ENCODE measurements at places on chromosomes 7 and 10.

- DNase-seq = no peak
These were observed 58.2 kb downstream of the ENTPD1 start for GRCh38 chr10:95814011-95814727.

- no peak for DNase-seq
These were observed 355.2 kb downstream of the TNS3 start for GRCh38 chr7:47226696-47227095.

DNA sequence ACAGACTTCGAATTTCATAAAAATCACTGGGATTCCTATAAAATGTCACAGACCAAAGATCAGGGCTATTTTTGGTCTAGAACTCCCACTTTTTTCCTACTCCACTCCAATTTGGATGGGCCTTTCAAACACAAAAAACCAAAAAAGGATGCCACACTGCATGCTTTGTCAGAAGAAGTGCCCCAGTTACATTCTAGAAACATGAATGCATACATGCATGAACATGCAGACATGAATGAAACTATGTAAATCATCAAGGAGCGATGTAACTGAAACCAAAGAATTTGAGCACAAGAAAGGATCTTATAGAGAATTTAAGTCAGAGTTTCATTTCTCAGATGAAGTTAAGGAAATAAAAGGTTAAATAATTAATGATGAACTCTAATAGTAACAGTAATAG is 31.8 kb upstream of the FAM133B start:
- DNase-seq = no peak

DNA sequence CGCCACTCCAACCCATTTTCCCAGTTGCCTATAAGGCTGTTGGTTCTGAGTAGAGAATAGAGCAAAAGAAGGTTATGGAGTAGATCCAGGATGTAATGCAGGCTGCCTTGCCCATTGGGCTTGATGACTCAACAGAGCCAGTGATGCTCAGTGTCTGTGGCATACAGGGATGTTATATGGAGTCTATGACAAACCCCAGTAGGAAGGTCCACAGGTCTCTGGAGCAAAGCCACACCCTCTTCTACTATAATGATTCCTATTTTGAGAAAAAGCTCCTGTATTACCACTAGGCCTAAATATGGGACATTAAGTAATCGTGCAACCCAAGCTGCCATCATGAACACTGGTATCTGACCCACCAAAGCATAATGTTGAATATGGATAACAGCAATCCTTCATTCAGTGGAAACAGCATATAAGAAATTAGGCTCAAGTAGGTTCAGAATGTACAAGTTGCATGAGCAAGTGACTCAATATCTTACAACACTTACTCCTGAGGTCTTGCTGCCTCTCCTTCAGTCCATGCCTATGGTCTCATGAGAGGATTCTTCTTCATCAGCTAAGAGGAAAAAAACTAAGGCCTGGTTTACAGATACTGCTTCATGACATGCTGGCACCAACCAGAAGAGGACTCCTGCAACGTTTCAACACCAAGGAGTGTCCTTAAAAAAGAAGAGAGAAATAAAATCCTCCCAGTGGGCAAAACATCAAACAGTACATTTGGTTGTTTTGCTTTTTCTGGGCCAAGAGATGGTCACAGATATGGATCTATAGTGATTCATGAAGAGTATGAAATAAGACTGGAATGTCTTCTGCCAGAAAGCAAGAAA is 14.8 kb upstream of the FHIP2A start:
- DNase-seq = no peak

DNA sequence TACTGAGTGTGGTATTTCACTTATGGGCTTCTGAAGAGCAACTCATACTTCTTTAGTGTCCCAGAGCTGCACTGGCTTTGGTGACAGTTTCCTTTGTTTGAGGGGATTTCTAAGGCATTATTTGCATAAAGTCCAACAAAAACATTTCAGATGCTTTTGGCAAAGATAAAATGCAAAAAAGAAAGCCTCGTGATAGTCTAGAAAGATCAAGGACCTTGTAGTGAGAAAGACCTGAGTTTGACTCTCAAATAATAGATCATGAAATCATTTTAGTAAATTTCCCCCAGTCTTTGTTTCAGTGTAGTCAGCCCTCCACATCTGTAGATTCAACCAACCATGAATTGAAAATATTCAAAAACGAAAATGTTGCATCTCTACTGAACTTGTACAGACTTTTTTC is 107.4 kb downstream of the EEPD1 start:
- no peak for DNase-seq

DNA sequence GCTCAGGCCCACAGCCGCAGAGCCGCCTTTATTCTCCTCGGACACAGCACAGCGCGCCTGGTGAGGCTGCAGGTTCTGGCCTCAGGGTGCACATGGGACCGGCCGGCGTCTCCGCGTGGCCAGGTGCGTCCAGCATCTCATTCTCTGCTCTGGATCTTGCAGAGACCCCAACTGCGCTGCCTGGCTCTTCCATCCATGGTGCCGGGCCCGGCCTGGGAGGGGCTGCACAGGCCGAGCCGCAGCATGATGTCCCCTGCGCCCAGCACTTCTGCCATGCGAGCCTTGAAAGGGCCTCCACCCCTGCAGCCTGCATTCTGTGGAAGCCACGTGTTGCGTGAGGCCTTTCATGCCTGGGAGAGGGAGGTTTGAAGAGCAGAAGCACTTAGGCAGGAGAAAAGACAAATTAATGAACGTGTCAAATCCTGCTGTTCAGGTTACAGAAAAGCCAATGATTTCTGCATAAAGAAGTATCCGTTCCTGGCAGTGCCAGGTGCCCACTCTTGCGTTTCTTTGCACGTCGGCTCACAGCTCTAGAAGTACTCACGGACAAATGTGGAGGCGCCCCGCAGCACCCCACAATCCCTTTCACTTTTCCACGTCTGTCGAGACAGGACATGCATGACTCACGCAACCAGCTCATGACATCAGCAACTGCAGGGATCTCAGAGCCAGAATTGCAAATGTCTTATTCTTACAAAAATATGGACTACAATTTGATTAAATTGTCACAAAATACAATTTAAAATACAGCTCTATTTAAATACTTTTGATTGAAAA is 571.4 kb downstream of the DNAJB6 start:
- DNase-seq = no peak

GRCh38 chr10:69223028-69223342 is 2.9 kb downstream of the HKDC1 start:
- no peak for DNase-seq

- no peak for DNase-seq
These were observed 9.0 kb downstream of the A1CF start for GRCh38 chr10:50876429-50876828.

- no peak for DNase-seq
These were observed 379.6 kb downstream of the ARL4A start for GRCh38 chr7:13067036-13067435.

GRCh38 chr10:131649617-131650016 is 251.2 kb upstream of the PPP2R2D start:
- DNase-seq = peak; percentile 56

DNA sequence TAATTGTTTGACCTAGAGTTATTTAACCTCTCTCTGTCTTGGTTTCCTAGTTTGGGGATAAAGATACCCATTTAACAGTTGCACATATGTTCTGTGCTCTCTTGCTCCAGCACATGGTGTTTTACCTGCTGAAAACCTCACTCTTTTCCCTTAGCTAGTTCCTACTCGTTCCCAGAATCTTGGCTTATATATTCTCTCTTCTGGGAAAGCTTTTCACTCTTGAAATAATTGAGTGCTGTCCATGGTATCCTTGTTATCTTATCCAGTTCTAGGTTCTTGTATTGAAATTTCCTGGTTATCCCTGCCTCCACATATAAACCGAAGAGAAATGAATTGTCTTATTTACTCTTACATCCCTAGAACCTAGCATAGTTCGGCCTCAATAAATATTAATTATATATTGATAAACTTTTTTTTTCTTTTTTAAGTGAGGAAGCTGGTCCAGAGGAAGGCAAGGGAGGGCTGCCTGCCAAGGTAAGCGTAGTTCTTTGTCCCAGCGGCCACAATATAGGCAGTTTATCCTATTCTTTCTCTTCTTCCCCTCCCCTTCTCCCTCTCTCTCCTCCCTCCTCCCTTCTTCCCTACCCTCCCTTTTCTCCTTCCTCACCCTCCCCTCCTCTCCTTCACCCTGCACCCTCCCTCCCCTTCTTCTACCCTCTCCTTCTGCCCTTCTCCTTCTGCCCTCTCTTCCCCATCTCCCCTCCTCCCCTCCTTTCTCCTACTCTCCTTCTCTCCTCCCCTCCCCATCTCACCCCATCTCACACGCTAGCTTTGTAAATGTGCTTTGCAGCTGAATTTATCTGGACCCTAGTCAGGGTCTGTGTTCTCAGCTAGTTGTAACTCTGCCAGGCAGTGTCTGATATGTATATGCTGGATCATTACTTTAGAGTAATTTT is 7.9 kb downstream of the WEE2 start:
- no peak for DNase-seq

DNA sequence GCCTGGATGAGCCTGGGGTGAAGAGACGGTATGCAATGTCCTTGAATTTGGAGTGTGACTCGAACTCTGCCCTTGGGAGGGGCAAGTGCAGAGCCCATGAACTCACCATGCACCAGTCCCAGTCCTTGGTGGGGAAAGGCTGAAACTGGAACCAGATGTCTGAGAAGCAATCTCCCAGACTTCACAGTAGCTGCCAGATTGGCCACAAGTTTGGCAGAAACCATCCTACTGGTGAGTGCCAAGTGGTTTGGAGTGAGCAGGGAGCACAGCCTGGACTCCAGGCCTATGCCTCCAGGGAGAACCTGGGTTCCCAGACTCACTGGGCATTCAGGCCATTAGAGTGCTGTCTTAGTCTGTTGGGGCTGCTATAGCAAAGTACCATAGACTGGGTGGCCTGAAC is 99.6 kb upstream of the LYZL1 start:
- DNase-seq = no peak
